ENCODE measurements at places on chromosomes 2 and 18. TPM values are rescaled to one million over a fixed set of nuclear protein-coding genes. Genes with fewer than 3 reads are reported as not detected.

The SLC4A1AP gene
- total RNA-seq, result 15.3 TPM

DNA sequence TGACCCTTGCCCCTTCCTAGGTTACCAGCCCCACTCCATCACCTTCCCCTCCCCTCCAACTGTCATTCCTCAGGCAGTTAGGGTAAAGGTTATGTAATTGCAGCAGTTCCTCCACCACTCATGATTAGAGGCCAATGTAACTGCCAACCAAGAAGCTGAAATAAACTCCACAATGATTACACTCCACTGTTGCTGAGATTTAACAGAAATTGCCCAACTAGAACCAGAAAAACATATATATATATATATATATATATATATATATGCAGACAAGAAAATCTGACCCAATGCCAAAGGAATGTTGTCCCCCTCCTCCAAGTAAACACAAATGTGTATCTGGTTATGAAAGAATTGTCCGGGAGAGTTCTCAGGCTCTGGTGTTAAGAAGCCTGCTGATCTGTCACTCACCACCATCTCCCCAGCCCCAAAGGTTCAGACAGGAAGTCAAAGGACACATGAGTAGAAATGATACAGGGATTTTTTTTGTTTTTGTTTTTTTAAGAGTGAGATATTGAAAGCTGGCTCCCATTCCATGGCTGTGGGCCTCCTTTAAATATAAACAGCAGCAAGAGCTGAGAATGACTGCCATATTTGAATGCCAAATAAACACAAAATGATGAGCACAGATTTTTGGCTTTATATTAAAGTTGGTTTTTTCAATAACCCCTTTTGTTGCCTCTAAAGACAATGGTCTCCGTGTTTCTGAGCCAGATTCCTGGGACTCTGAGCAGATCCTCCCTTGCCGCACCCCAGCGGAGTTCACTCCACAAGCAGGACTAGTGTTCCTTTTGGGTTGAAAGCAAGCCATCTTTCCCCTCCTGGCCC is 127.2 kb upstream of the MAPRE2 start:
- no peak for DNase-seq

DNA sequence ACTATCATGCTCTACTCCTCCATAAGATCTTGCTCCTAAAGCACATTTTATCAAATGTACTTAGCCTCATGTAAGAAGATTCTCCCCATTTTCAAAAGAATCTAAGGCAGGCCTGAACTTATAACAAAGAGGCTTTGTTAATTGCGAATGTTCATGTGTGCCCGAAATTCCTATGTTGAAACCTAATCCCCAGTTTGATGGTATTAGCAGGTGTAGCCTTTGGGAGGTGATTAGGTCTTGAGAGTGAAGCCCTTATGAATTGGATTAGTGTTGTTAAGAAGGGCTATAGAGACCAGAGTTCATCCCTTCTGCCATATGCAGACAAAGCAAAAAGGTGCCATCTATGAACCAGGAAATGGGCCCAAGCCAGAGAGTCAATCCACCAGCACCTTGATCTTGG is 234.5 kb downstream of the PAX3 start:
- DNase-seq, result no peak

The ELOA2 gene
- total RNA-seq, result not detected

DNA sequence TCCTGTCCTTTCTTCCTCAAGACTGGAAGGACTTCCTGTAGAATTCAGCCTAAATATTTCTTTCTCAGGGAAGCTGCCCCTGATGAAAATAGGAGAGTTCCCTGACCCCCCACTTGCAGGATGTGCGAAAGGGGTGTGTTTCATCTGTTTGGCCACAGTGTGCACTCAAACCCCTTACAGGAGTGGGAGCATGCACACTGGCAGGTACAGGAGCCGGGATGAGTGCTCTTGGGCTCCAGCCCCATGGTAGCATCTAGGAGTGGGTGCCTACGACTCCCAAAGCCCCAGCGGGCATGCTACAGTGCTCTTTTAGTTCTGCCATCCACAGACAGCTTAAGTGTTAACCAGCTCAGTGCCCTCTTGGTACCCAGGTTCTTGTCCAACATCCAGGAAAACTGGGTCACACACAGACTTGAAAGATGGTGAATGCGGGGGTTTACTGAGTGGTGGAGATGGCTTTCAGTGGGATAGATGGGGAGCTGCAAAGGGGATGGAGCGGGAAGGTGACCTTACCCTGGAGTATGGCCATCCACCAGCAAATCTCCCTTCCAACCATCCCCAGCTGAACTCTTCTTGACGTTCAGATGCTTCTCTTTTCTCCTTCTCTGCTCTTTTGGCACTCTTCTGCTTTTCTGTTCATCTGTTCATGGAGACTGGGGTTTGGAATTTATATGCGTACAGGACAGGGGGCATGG is 295.0 kb upstream of the NCKAP5 start:
- DNase-seq, result no peak

GRCh38 chr2:70199320-70199864 is 8.6 kb upstream of the C2orf42 start:
- no peak for DNase-seq

The IHH gene
- total RNA-seq, result not detected

GRCh38 chr2:21072477-21073242 is 28.8 kb upstream of the APOB start:
- no peak for DNase-seq

DNA sequence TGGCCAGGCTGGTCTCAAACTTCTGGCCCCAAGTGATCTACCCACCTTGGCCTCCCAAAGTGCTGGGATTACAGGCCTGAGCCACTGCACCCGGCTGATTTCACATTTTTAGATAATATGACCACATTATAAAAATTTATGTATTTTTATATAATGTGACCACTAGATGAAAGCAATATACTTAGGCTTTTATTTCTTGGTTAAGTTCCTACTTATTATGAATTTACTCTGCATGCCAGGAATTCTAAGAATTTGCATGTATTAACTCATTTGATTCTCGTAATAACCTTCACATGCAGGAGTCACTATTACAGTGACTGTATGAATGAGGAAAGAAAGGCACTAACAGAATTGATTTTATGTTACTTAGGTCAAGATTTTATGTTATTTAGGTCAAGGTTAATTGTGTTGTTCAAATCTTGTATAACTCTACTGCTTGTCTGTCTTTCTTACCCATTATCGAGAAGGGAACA is 25.6 kb upstream of the CASP8 start:
- DNase-seq, result no peak

The LRRC30 gene
- not detected for total RNA-seq

The MYO7B gene
- total RNA-seq, result 0.05 TPM

- no peak for DNase-seq
These were observed 91.7 kb upstream of the CTAGE1 start for GRCh38 chr18:22509423-22509822.

DNA sequence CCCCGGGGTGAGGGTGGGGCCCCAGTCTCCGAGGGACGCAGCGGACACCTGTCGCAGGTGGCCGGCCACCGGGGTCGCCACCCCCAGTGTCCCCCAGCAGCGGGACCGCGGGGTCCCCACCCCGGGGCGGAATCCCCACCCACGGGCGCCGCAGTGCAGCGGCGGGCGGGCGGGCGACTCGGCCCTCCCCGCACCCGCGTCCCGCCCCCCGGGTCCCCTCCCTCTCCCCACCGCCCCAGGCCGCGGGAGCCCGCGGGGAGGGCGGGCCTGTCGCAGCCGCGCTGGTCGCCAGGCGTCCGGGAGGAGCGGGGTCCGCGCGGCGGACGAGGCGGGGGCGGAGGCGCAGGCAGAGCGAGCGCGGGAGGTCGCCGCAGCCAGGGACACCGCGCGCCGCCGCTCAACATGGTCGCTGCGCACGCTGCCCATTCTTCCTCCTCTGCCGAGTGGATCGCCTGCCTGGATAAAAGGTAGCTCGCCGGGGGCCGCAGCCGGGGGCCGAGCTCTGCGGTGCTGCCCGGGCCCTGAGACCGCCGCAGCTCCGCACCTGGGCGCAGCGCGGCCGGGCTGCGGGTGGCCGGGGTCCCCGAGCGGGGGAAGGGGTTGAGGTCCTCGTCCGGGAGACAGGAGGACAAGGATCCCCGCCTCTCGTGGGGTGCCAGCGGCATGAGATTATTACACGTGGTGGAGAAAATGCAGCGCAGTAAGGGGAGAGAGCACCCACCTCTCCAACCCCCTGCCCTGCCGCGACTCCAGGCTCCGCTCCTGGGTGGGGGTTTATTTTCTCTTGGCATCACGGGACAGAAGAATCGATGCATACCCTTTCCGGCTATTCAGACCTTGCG is at the start of gene RAPGEF4:
Gene RAPGEF4 (plus strand): TSS at position 264 of the 842 bp plus-strand sequence. CDS start 139 bp downstream, at position 403.
- DNase-seq, result no peak

DNA sequence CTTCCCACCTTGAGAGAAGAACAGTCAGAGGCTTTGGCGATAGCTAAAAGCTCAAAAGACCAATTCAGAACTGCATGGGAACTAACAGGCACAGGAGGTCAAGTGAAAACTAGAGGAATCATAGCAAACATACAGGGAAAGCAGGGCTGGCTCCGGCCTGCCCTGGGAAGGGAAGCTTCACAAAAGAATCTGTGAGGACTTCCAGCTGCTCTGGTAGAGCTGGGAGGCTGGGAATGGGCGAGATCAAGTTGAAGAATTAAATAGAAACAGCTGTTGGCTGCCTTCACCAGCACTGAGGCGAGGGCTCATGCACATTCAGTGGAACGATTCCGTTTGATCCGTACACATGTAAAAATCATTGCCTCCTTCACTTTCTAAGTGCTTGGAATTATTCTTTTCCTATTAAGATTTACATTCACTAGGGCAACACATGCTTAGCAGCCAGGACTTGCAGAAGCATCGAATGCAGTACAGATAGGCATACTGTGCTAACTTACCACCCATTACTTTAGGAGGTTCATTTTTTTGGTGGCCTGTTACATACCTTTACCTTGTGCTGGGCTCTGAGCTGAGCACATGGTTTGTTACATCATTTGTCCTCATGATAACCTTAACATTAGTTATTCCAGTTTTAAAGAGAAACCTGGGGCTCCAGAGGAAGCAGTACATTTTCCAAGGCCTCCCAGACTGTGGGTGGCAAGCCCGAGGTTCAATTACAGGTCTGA is 125.4 kb upstream of the RNF152 start:
- no peak for DNase-seq

DNA sequence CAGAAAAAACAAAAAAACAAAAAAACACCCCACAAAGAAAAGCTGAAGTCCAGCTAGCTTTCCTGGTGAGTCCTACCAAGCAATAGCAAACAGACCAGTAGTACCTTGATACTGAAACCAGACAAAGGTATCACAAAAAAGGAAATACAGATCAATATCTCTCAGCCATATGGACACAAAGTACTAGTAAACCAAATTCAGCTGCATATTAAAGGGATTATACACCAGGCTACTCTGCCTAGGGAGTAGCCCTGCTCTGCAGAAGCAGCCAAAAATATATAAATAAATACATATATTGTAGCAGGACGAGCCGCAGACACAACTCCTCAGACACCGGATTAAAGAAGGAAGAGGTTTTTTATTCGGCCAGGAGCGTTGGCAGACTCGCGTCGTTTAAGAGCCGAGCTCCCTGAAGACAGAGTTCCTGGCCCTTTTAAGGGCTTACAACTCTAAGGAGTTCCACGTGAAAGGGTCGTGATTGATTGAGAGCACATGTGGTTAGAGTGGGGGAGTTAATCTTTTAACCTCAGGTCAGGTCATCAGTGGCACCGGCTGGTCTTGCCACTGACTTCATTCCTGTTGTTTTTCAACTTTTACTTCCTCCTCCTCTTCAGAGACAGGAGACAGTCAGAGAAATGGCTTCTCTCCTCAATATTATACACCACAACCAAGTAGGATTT is 38.4 kb upstream of the DTNB start:
- no peak for DNase-seq

- no peak for DNase-seq
These were observed 176.2 kb downstream of the LDLRAD4 start for GRCh38 chr18:13394801-13395200.

DNA sequence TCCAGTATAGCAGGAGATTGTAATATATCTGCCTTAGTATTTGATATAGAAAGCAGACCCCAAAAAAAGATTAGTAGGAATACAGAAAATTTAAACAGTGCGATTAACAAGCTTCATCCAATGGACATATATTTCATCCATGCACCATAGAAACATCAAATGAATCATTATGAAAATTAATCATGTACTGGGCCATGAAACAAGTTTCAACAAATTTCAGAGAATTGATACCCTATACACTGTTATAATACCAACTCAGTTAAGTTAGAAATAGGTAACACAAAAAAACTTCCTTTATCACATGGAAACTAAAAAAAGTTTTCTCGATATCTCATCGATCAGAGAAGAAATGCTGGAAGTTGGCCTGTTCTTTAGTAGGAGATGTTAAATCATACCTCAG is 192.1 kb upstream of the STON1 start:
- DNase-seq, result no peak

- DNase-seq, result no peak
These were observed 133.1 kb upstream of the SEC11C start for GRCh38 chr18:59006461-59007067.

DNA sequence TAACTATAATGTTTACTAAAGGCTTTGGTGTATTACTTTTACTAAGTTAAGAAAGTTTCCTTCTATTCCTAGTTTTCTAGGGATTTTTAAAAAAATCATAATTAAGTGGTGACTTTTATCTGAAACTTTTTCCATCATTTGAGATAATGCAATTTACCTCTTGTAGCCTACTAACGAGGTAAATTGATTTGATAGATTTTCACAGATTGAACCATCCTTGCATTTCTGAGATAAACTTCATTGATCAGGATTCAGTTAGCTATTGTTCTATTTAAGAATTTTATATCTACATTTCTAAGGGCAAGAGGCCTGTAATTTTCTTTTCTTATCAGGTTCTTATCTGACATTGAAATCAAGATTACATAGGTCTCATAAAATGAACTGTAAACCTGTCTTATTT is 178.1 kb downstream of the MIB1 start:
- DNase-seq, result no peak

The MYOM1 gene
- total RNA-seq, result 1.5 TPM

DNA sequence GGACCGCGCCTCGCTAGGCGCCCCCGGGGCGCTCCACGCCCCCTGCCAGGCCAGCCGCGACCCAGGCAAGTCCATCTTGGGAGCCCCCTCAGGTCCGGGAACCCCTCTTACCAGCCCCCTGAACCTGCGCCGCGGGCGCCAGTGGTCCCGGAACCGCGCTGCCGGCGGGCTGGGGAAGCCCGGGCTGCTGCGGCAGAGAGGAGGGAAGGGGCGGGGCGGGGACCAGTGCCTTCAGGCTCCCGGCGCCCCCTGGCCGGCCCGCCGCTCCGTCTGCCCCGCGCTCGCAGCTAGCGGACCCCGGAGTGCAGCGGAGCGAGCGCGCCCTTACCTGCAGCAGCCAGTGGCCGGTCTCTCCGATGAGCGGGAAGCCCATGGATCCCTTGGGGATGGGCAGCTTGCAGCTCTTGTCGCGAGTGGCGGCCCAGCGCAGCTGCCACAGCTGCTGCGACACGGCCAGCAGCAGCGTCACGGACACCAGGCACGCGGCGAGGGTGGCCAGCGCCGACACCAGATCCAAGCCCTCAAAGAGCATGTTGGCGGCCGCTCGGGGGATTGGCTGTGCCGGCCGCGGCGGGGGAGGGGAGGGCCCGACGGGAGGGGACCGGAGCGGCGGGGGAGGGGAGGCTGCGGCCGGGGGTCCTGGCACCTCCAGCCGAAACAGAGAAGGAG is at the start of gene CYP26B1:
Gene CYP26B1 (minus strand): TSS at position 560 of the 669 bp plus-strand sequence. CDS start 28 bp downstream, at position 532.
- DNase-seq, result no peak

- DNase-seq, result no peak
These were observed 798.0 kb upstream of the RAB6C start for GRCh38 chr2:129181433-129181832.

The MOGAT1 gene
- total RNA-seq, result not detected
